A549 treated with GW870086 at 1 μM for 4 hours (cell line): ENCODE measurements at places on chromosomes 12 and 14. TPM values are rescaled to one million over a fixed set of nuclear protein-coding genes. Genes with fewer than 3 reads are reported as not detected.

The TBX3 gene
- total RNA-seq: 30.1 to 40.3 TPM (median 37.4 TPM) in 5 replicates

The TEX52 gene
- not detected in 5 replicates for total RNA-seq

The SPTSSA gene
- 20.2 to 35.7 TPM (median 30.4 TPM) in 5 replicates for total RNA-seq

The ZNF891 gene
- 0.31 to 0.46 TPM (median 0.37 TPM) in 5 replicates for total RNA-seq

The LHX5 gene
- total RNA-seq: 0.03 to 0.08 TPM (median 0.07 TPM) in 3 of 5 replicates, not detected in the others

The TRPV4 gene
- total RNA-seq: 0.09 to 0.15 TPM (median 0.11 TPM) in 4 of 5 replicates, not detected in the other

The DUSP6 gene
- 7.6 to 15.7 TPM (median 14.1 TPM) in 5 replicates for total RNA-seq

The CLEC1B gene
- total RNA-seq: not detected in 5 replicates

The NID2 gene
- 13.3 to 22.6 TPM (median 18.7 TPM) in 5 replicates for total RNA-seq

The GALNT16 gene
- total RNA-seq: 2.5 to 3.8 TPM (median 3.6 TPM) in 5 replicates

The A2M gene
- 0.09 to 0.22 TPM (median 0.17 TPM) in 3 of 5 replicates, not detected in the others for total RNA-seq

The RNFT2 gene
- total RNA-seq: 1.8 to 3.7 TPM (median 2.1 TPM) in 5 replicates

The C14orf93 gene
- total RNA-seq: 2.3 to 3.7 TPM (median 3.5 TPM) in 5 replicates

The MYRFL gene
- total RNA-seq: 0.10 to 0.31 TPM in 2 of 5 replicates, not detected in the others

The SH2B3 gene
- total RNA-seq: 6.1 to 7.1 TPM (median 6.9 TPM) in 5 replicates

The SLC25A21 gene
- 0.55 to 1.0 TPM (median 0.73 TPM) in 5 replicates for total RNA-seq

The ERBB3 gene
- total RNA-seq: 0.95 to 3.0 TPM (median 1.4 TPM) in 5 replicates

The GLIPR1L1 gene
- not detected in 5 replicates for total RNA-seq

The DLK1 gene
- 0.19 to 0.50 TPM (median 0.27 TPM) in 5 replicates for total RNA-seq

The ZNF268 gene
- total RNA-seq: 8.5 to 14.3 TPM (median 11.4 TPM) in 5 replicates

The KCNK10 gene
- not detected in 5 replicates for total RNA-seq

The LYZ gene
- 0.09 to 3.0 TPM (median 0.45 TPM) in 3 of 5 replicates, not detected in the others for total RNA-seq

The ACSM4 gene
- not detected in 5 replicates for total RNA-seq

The TESPA1 gene
- not detected in 5 replicates for total RNA-seq

The ENDOU gene
- total RNA-seq: not detected in 5 replicates

The SALL2 gene
- 0.73 to 1.3 TPM (median 0.85 TPM) in 5 replicates for total RNA-seq

The OTOGL gene
- not detected in 5 replicates for total RNA-seq

The BICDL1 gene
- 2.5 to 4.7 TPM (median 4.4 TPM) in 5 replicates for total RNA-seq

The MSRB3 gene
- 20.5 to 25.4 TPM (median 21.0 TPM) in 5 replicates for total RNA-seq

The FOXG1 gene
- 0.10 to 0.19 TPM (median 0.14 TPM) in 5 replicates for total RNA-seq

The DPF3 gene
- total RNA-seq: 0.05 to 0.30 TPM (median 0.15 TPM) in 4 of 5 replicates, not detected in the other

The FGF23 gene
- total RNA-seq: not detected in 5 replicates

The RBM19 gene
- total RNA-seq: 15.6 to 18.6 TPM (median 18.1 TPM) in 5 replicates

The TTC7B gene
- 15.1 to 22.7 TPM (median 20.9 TPM) in 5 replicates for total RNA-seq

The RDH12 gene
- total RNA-seq: not detected in 5 replicates

The STYK1 gene
- total RNA-seq: 0.15 to 0.61 TPM (median 0.30 TPM) in 5 replicates
